ENCODE measurements at places on chromosomes 11 and 22.

DNA sequence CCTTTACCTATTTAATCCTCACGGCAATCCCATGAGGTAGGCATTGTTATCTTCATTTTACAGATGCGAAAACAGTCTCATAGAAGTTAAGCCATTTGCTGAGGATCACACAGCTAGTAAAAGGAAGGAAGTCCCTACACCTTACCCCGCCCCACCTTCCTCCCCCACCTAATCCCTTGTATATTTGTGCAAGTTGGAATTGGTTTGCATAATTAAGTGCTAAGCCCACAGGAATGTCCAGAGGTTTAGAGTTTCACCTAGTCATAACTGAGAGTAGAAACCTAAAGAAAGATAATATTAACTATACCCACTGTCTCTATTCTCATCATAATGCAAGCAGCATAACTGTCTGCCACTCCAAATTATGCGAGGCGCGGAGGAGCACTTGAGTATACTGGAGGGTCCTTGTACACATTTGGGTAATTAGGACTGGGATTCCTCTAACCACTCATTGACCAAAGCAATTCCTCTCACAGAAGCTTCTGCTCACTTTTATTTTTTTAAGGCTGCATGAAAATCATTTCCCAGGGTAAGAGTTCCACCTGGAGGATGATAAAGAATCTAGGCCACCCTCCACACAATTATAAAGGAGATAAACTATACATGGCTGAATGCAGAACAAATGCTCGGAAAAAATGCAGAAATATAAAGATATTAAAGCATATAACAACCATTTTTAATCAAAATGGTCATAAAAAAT lies 199.9 kb downstream of the FAM181B start:
- DNase-seq: no peak

- DNase-seq: no peak
Measured at GRCh38 chr11:97259434-97259833, 869.6 kb downstream of the JRKL start.

DNA sequence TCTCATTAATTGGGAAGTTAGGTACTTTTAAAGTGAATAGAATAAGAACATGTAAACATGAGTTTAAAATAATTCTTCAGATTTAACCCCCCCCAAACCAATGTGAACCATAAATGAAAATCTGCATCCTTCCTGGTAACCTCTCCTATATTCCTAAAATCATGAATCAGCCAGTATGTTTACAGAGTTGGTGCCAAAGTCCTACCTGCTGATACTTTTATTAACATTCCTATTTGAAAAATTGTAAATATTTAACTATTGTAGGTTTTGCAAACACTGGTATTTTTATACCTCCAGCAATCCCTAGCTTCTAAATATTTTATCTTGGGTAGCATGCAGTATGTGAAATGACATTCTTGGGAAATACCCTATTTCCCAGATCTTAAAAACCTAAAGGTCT lies 278.2 kb downstream of the RAB38 start:
- DNase-seq: no peak

- DNase-seq: no peak
Measured at GRCh38 chr11:33463059-33463458, 205.9 kb downstream of the HIPK3 start.

GRCh38 chr22:20093418-20094196 lies 13.6 kb downstream of the DGCR8 start:
- no peak for DNase-seq

DNA sequence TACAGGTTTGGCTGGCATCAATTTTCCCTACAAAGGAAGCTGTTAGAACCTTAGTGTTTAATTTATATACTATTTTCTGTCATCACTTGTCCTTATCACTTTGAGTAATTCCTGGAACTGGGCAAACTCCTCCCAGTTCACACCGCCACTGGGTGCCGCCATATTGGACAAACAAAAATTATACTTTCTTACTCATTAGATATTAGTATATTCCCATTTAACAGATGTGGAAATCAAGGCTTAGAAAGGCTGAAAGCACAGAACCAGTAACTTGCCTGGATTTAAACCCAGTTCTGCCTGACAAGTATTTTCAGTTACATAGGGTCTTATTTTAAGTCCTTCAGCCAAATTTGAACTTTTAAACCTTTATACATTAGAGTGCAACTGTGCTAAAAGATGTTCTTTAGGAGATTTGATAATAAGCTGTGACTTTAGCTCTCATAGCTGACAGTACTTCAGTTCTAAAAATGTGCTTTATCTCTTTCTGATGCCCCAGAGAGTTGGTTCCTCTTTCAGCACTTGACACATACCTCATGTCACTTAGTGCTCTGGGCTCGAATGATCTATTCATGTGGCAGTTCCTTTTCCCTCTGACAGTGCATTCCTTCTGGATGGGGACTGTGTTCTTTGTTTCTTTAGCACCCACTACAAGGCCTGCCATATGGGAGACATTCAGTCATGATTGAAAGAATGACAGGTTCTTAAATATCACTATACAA lies 25.4 kb downstream of the COA4 start:
- no peak for DNase-seq

- DNase-seq: no peak
Measured at GRCh38 chr22:20748731-20749428, 25.0 kb upstream of the SERPIND1 start.

DNA sequence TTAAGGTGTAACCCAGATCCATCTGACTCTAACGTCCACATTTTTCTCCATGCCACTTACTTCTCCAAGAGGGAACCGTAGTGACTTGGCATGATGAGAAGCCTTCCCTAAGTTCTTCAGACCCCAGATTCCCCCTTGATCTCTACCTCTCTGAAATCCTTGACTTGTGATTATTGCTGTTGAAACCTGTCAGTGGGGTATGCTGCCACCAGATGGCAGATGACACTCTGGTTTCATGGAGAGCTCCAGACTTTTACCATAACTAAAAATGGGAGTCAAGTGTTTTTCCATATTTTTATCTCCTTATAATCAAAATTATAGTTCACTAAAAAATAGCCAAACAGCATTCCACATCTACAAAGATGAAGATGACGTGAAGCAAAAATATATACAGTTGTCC lies 504.2 kb downstream of the SOX6 start:
- no peak for DNase-seq

- no peak for DNase-seq
Measured at GRCh38 chr11:111000400-111001080, 245.0 kb upstream of the POU2AF2 start.

- no peak for DNase-seq
Measured at GRCh38 chr22:20021196-20022181, 579 bp downstream of the TANGO2 start.

GRCh38 chr22:41596776-41597634 lies 7.4 kb upstream of the PMM1 start:
- DNase-seq: no peak

GRCh38 chr11:13126430-13126829 lies 117.3 kb downstream of the RASSF10 start:
- no peak for DNase-seq

- DNase-seq: no peak
Measured at GRCh38 chr22:40855979-40856512, 393 bp downstream of the ST13 start.
